ENCODE measurements at places on chromosomes 6 and 20. TPM values are rescaled to one million over a fixed set of nuclear protein-coding genes. Genes with fewer than 3 reads are reported as not detected.
A peak's percentile ranks its signal among the peaks of the same experiment; 100 is the strongest.

TMC2 gene
- total RNA-seq: not detected

GRCh38 chr20:35539756-35540212 lies 2.1 kb upstream of the ERGIC3 start:
- DNase-seq: no peak

DNA sequence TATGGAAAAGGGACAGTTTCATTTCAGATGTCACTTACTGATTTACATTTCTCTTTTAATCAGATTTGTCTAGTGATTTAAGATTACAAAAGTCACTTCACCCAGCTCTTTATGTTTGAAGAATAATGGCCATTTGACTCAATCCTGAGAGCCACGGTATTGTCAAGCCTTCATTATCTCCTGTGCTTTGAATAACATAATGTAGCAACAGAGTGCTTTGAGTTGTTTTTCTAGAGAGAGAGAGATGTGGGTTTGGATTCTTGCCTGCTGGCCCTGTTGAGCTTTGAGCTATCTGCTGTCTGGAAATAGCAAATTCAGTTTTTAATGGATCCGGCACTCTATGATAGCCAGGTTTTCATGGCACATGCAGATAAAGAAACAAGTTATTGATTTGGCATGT lies 478.4 kb upstream of the SOX4 start:
- no peak for DNase-seq

DNA sequence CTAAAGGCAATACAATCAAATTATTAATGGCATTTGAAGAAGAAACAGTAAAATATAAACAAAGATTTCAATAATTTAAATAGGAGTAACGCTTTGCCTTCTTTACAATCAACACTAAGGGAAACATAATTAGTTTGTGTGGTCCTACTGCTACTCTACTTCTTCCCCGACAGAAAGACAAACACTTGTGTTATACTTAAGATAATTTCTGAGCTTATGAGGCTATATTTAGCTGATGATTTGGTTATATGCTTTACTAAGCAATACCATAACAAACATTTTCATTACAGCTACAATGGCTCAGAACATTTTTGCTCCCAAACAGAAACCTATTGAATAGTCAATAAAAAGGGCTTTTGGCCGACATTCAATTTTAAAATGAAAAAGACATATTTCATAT lies 1217.2 kb upstream of the GJE1 start:
- DNase-seq: no peak

- DNase-seq: no peak
Observed at GRCh38 chr6:158813032-158813431, 6.1 kb downstream of the EZR start.

OVOL2 gene
- total RNA-seq: 0.34 TPM

PCK1 gene
- not detected for total RNA-seq

- no peak for DNase-seq
Observed at GRCh38 chr6:168949981-168950857, 303.4 kb downstream of the THBS2 start.

GRCh38 chr6:89186762-89187161 lies 30.4 kb downstream of the GABRR1 start:
- no peak for DNase-seq

C20orf144 gene
- total RNA-seq: not detected

EPPIN gene
- not detected for total RNA-seq

- no peak for DNase-seq
Observed at GRCh38 chr6:30135147-30135546, 793 bp upstream of the TRIM40 start.

DNA sequence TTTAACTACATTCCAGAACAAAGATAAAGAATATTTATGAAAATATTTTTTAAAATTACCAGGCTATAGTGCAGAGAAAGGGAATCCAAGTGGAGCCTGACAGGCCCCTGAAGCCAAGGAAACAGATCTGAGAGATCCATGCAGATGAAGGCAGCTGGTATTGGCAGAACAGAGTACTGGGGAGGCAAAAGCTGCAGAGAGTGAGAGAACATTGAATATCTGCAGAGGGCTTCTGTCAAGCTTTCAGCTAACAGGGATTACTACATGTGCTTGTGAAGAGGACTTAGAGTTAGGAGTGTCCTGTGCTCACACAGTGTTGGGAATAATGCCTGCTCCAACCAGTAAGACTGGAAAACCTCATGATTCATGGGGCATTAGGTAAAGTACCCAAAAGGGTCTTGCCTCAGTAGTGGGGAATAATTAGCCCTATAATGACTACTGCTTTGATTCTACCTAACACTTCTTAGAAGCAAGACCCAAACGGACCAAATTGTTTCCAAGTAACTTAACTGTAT lies 657.2 kb downstream of the DHX35 start:
- DNase-seq: no peak

GRCh38 chr20:35947489-35947888 lies 6.8 kb downstream of the SCAND1 start:
- DNase-seq: peak; percentile 34

DNA sequence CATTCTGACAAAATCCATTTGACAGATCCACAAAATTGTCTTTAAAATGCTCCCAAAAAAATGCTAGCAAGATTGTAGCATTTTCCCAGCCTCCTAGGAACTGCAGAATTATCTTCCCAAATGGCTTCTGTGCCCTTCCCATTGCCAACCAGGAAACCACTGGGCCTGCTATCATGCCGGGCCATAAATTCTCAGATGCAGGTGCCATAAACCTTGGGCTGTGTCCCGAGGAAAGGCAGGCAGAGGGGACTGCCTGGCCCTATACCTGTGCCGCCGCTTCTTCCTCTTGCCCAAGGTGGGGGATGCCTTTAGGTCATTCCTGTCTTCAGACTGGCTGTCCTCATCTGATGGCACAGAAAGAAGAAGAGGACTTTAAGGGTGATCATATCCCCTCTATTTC lies 2.8 kb downstream of the VSX1 start:
- no peak for DNase-seq

DNA sequence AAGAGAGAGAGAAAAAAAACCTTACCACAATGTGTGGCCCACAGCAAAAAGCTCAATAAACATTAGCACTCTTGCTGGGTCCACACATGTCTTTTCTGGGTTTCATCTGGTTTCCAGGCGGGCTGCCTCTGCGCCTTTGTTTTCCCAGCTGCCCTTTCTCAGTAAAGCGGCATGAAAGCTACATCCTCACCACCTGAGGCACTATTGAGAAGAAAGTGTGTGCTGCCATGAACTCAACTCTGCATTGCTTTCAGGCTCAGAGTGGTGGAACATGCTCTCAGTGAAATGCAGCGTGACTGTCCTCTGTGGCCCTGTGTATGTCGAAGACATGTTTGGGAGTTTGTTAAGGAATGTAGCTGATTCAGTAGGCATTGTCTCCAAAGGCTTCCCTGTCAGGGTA lies 102.3 kb downstream of the LYRM2 start:
- DNase-seq: no peak

GRCh38 chr6:105001906-105002305 lies 45.0 kb downstream of the LIN28B start:
- DNase-seq: no peak

DNA sequence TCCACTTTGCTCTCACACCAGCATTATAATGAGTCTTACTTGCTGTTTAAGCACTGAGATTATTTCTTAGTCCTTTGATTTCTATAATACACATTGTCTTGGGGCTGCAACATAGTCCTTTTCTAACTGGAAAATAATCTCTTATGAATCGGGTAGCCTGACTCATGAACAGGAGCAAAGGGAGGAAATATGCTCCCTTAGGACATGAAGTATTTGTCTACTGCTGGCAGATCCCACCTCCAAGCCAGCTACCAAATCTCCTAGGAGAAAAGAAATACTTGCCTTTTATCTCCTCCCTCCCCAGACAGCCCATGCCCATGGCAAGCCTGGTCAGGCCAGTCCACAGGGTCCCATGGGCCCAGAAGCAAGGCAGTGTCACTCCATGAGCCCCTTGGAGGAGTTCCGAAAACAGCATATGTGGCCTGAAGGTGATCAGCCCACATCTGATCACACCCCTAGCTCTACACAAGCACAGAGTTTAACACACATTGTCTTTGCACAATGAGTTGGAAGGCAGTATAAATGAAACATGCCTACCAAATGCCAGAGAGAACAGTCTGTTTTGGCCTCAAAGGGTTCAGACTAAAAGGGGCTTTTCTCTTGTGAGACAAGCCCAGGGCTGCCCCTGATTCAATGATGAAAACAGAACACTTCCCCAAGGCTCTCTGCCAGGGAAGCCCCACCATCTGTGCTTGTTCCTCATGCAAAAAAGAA lies 37.1 kb upstream of the SLC4A11 start:
- no peak for DNase-seq

DNA sequence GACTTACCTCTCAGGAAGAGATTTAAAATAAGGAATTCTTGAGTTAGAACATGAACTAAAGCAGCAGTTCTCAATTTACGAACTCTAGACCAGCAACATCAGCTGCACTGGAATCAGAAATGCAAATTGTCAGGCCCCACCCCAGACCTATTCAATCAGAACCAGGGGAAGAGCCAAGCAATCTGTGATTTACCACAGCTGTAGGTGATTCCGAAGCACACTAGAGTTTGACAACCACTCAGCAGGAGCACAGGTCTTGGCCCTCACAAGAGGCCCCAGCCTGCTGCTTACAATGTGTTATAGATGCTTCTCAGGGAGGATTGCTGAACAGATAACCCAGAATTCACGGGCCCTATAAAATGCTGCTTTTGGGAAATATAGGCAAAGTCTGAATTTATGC lies 279.2 kb downstream of the PTPRK start:
- no peak for DNase-seq

EBF4 gene
- not detected for total RNA-seq

- no peak for DNase-seq
Observed at GRCh38 chr20:58492074-58492718, 23.0 kb downstream of the APCDD1L start.

DNA sequence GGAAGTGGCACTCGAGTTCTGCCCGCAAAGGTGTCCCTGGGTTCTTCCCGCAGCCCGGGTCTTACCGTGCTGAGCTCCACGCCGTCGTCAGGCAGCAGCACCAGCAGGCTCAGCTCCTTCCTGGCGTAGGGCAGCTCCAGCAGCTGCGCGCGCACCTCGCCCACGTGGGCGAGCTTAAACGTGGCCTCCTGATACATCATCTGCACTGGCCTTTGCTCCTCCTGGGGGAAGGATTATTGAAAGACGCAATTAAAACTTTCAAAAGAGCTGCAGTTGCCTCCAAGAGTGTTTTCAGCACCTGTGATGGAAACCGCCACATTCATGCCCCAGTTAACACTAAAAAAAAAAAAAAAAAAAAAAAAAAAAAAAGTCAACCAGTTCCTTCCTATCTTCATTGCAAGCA lies 11.3 kb downstream of the SERPINB9 start:
- DNase-seq: no peak

GRCh38 chr6:119207971-119208725 lies 129.7 kb upstream of the FAM184A start:
- no peak for DNase-seq

GRCh38 chr6:53986721-53987521 lies 124.3 kb upstream of the MLIP start:
- DNase-seq: peak; percentile 4

SEL1L2 gene
- total RNA-seq: not detected

- no peak for DNase-seq
Observed at GRCh38 chr6:75144386-75144785, 61.5 kb downstream of the COL12A1 start.

MTRF1L gene
- total RNA-seq: 21.5 TPM

- no peak for DNase-seq
Observed at GRCh38 chr20:10649080-10649796, 24.6 kb downstream of the JAG1 start.

CDH22 gene
- not detected for total RNA-seq

TREML1 gene
- not detected for total RNA-seq

DNA sequence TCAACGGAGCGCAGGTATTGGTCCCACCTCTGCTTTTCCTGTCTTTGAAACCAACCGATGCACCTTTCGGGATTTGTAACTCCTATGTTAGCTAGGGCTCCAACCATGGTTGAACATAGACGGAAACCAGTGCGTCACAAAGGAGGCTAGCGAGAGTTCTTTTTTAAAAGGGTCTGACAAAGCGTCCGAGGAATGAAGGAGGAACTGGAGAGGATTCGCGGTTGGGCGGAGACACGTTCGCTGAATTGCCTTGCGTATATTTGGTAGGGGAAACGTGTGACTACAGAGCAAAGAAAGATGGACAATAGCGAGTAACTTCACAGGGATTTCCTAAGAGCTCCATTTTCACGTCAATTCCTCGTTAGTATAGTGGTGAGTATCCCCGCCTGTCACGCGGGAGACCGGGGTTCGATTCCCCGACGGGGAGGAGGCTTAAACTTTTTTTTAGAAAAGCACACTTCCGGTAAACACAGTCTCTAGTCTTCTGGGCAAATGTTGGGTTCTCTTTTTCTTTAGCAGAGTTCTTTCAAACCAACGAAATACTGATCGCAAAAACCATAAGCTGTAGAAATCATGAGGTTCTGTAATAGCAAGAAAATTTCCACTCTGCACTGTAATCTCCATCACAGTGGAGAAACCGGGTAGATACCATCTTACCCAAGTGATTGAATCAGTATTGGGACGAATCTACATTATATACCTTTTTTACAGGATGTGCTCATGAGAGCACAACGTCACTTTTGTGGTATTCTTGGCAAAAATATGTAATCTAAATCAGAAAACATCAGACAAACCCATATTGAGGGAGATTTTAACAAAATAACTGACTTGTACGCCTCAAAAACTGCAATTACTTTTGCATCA lies 6.6 kb upstream of the ZNF184 start:
- peak; percentile 86 for DNase-seq

GRCh38 chr20:63857764-63858392 lies 3.4 kb upstream of the ABHD16B start:
- DNase-seq: no peak

PPP1R18 gene
- total RNA-seq: 86.0 TPM

GRCh38 chr6:25332655-25333071 lies 53.5 kb downstream of the CARMIL1 start:
- DNase-seq: no peak

KHDRBS2 gene
- not detected for total RNA-seq
